A549 treated with ZK216348 at 1 μM for 4 hours (cell line): ENCODE measurements at places on chromosomes 16 and 17. TPM values are rescaled to one million over a fixed set of nuclear protein-coding genes. Genes with fewer than 3 reads are reported as not detected.

Gene GCGR
- 0.11 to 0.52 TPM (median 0.31 TPM) in 4 of 5 replicates, not detected in the other for total RNA-seq

Gene ADAP2
- 2.2 to 4.4 TPM (median 3.1 TPM) in 5 replicates for total RNA-seq

Gene PTGES3L
- total RNA-seq, result 0.69 to 1.2 TPM (median 0.74 TPM) in 5 replicates

Gene MMP25
- total RNA-seq, result 0.79 to 0.99 TPM (median 0.86 TPM) in 5 replicates

Gene TNP2
- total RNA-seq, result not detected in 5 replicates

Gene TRPV3
- 0.15 to 0.92 TPM (median 0.33 TPM) in 5 replicates for total RNA-seq

Gene ZNF750
- total RNA-seq, result not detected in 5 replicates

Gene OR1A1
- not detected in 5 replicates for total RNA-seq

Gene HOXB2
- 0.48 to 0.84 TPM (median 0.63 TPM) in 5 replicates for total RNA-seq

Gene LASP1
- total RNA-seq, result 227 to 289 TPM (median 271 TPM) in 5 replicates

Gene RPRML
- 0.26 to 1.2 TPM (median 0.99 TPM) in 5 replicates for total RNA-seq

Gene FBXO39
- total RNA-seq, result not detected in 5 replicates

Gene DPEP2
- total RNA-seq, result not detected in 5 replicates

Gene CD300A
- total RNA-seq, result not detected in 5 replicates

Gene ITPRIPL2
- total RNA-seq, result 8.8 to 19.4 TPM (median 16.0 TPM) in 5 replicates

Gene KCNJ2
- 0.06 to 0.20 TPM (median 0.09 TPM) in 5 replicates for total RNA-seq

Gene HSF4
- 10.2 to 23.3 TPM (median 14.8 TPM) in 5 replicates for total RNA-seq

Gene TMEM106A
- total RNA-seq, result 0.80 to 1.8 TPM (median 0.97 TPM) in 5 replicates

Gene KRT13
- 0.21 to 0.28 TPM in 2 of 5 replicates, not detected in the others for total RNA-seq

Gene NDE1
- 33.9 to 43.3 TPM (median 41.6 TPM) in 5 replicates for total RNA-seq

Gene TEKT5
- total RNA-seq, result not detected in 5 replicates

Gene NME4
- total RNA-seq, result 232 to 478 TPM (median 441 TPM) in 5 replicates

Gene LPCAT2
- 4.1 to 9.1 TPM (median 6.5 TPM) in 5 replicates for total RNA-seq

Gene EPN3
- 0.16 to 0.28 TPM (median 0.20 TPM) in 4 of 5 replicates, not detected in the other for total RNA-seq

Gene SPATA2L
- total RNA-seq, result 6.7 to 15.9 TPM (median 12.0 TPM) in 5 replicates

Gene CTRB2
- not detected in 5 replicates for total RNA-seq

Gene TMC5
- 5.7 to 7.4 TPM (median 6.8 TPM) in 5 replicates for total RNA-seq

Gene MT1E
- total RNA-seq, result 0.34 TPM in 1 of 5 replicates, not detected in the others

Gene GNGT2
- total RNA-seq, result 0.69 to 1.5 TPM (median 0.85 TPM) in 5 replicates

Gene KRT33B
- not detected in 5 replicates for total RNA-seq

Gene TM4SF5
- total RNA-seq, result 0.44 to 1.2 TPM (median 0.78 TPM) in 5 replicates

Gene SYNGR3
- total RNA-seq, result 4.4 to 8.7 TPM (median 8.3 TPM) in 5 replicates

Gene HSPB9
- not detected in 5 replicates for total RNA-seq

Gene PRDM7
- total RNA-seq, result not detected in 5 replicates

Gene KRT222
- total RNA-seq, result 0.41 to 1.1 TPM (median 0.59 TPM) in 5 replicates

Gene PTX4
- total RNA-seq, result 0.14 TPM in 1 of 5 replicates, not detected in the others

Gene CANT1
- total RNA-seq, result 53.9 to 90.2 TPM (median 85.8 TPM) in 5 replicates

Gene TNFRSF13B
- not detected in 5 replicates for total RNA-seq

Gene ENPP7
- total RNA-seq, result not detected in 5 replicates

Gene MYL11
- total RNA-seq, result not detected in 5 replicates
